Stimulated activated CD4-positive, alpha-beta T cell treated with anti-CD3 and anti-CD28 coated beads, Interleukin-4, amount 100 ng/mL, for 4 hours (primary cell): ENCODE measurements at places on chromosomes 6 and 20.

GRCh38 chr6:20509212-20509611, 25.0 kb upstream of the CDKAL1 start:
- DNase-seq = no peak

DNA sequence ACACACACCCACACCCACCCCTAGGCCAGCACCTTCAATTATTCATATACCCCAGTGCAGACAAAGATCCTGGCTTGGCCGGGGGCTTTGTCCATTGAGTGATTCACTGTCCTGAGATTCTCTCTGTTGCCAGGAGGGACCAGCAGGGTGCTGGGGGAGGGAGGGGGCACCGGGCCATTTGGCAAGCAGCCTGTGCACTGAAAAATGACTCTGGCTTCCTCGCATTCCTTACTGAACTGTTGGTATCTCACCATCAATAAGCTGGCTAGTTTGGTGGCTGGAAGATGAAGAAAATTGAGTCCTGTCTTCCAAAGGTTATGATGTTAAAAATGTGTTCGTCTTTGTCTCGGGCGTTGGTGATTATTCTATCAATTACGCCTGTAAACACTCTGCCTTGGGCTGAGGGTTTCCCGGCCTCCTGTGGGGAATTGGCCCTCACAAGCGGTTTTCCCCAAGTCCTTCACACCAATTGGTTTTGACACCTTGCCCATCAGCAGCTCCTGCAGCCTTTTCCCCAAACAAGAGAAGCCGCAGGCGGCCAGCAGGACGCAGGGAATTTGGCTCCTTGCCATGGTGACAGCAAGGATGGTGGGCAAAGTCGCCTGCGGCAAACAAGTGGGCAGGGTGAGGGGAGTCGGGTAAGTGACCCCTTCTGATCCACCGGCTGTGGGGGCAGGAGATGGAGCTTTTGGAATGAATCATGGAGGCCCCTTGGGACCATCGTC, 4.9 kb downstream of the VSTM2L start:
- no peak for DNase-seq

DNA sequence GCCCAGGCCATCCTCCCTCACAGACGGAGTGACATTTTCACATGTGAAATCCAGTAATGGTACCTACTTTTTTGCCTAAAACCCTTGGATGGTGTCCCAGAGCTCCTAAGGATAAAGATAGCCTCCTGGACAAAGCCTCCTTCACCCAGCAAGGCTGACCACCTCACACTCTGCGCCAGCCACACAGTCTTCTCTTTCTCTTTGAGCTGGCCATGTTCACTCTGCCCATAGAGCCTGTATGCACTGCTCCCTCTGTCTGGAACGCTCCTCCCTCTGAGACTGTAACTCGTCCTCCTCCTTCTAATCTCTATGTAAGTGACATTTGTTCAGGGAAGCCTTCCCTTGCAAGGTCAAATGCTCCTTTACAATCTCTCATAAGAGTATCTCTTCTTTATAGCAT, 14.6 kb downstream of the TMEM151B start:
- DNase-seq = no peak

DNA sequence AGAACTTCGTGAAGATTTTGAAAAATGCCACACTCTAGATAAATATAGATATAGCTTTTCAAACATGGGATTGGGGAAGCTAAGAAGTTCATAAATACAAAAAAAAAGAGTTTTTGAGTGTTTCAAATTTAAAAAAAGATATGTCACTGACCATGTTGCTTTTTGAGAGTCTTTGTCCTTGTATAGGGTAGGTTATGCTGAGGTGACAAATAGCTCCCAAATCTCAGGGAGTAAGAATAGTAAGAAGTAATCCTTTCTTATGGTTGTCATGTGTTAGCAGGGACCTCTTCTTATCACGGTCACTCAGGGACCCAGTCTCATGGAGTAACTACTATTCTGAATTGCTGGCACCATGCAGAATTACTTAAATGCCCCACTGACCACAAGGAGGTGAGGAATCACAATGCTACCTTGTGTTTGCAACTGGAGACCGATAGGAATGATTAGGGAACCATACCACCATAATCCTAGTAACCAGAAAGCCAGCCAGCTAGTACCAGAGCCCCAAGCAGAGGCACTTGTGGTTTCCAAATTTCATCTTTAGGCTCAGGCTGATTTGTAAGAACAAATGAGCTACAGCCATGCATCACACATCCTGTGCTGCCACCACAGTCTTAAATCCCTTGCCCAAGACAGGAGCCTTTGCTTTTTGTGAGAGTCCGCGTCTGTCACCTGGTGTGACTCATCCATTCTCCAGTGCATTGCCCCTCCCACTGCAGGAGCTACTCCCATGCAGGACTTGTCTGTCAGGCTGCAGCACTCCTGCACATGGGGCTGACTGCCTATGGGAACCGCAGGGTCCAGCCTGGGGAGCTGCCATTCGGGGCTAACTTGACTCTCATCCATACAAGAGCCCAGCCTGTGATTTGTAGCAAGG, 42.4 kb upstream of the ADGRF4 start:
- peak; percentile 18 for DNase-seq

- DNase-seq = no peak
Measured at GRCh38 chr6:16882230-16882629, 121.0 kb upstream of the ATXN1 start.

DNA sequence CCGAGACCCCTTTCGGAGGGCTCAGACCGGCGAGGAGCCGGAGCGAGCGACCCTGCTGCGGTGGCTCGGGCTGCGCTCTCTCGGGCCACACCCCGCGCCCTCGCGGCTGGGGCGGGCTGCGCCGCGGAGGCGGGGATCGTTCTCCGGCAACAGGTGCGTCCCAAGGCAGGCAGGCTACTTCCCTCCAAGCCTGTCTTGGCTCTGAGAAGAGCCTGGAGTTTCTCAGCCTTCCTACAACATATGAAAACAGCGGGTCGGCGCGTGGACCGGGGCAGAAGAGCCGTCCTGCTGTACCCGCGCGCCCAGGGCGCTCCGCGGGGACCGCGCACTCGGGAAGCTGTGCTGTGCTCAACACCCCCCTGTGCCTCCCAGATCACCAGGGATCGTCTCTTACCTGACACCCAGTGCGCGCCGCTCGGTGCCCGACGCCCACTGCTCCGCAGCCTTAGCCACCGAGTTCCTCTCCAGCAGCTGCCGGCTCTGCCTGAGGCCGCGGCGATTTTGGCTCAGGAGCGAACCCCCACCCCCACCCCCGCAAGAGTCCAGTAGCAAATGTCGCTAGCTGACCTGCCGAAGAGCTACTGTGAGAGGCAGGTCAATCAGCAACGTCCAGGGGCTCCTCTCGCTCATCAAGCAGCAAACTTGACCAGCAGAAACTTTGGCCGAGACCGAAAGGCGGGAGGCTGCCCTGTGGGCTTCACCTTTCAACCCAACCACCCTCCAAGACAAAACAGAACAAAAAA, 3.7 kb upstream of the OLIG3 start:
- peak; percentile 29 for DNase-seq
